Activated CD8-positive, alpha-beta memory T cell treated with anti-CD3 and anti-CD28 coated beads for 48 hours (primary cell): ENCODE measurements at places on chromosomes 3 and 15.

GRCh38 chr15:35445891-35446290, 100.1 kb downstream of the DPH6 start:
- no peak for DNase-seq

GRCh38 chr15:93203036-93203435, 114.0 kb upstream of the RGMA start:
- no peak for DNase-seq

- no peak for DNase-seq
These were observed 282.6 kb downstream of the VPS13C start for GRCh38 chr15:61777689-61778088.

DNA sequence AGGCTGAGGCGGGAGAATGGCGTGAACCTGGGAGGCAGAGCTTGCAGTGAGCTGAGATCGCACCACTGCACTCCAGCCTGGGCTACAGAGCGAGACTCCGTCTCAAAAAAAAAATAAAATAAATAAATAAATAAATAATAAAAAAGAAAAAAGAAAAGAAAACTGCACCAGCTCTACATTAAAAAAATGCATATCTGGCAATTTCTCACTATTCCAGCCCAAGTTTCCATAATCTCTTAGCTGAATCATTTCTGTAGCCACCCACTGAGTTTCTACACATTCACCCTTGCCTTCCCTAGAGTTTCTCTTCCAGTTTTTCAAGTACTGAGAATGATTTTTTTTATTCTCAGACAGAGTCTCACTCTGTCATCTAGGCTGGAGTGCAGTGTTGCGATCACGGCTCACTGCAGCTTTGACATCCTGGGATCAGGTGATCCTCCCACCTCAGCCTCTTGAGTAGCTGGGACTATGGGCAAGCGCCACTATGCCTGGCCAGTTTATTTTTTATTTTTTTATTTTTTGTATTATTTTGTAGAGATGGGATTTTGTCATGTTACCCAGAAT, 24.5 kb upstream of the SLC7A14 start:
- DNase-seq, result no peak

- no peak for DNase-seq
These were observed 40.3 kb downstream of the EDEM1 start for GRCh38 chr3:5227812-5228211.

DNA sequence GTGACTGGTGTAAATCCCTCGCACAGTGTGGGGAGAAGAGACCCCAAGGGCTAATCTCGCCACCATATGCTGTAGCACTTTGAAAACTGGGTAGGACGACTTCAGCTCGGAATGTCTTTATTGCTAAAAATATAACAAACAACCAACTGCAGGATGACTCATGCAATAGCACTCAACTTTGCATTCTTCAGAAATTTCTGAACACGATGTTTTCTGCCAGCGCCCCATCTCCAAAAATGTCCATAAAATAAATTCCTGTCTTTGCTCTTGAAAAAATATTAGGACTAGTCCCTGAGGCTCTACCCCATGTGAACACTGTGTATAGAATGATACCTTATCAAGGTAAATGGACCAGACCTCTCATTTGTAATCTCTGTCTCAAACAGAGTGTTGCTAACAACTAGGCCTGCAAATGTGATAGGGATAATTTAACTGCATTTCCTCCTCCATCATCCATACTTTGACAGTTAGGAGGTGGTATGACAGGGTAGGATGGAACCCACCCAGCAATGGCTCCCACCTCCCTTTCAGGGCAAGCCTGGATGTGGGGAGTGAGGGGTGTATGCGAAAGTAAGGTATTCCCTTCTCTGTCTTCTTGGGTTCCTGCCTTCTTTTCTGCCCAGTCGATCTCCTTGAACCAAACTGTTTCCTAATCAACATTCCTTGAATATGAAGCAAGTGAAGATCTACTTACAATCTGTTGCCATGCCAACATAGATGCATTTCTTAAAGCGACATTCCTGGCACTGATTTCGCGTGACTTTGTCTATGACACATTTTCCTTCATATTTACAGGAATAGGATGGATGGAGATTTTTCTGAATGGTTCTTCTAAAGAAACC, 201.1 kb downstream of the NR1D2 start:
- DNase-seq, result no peak

- DNase-seq, result no peak
These were observed 114.7 kb upstream of the ADAMTS9 start for GRCh38 chr3:64802460-64802859.

DNA sequence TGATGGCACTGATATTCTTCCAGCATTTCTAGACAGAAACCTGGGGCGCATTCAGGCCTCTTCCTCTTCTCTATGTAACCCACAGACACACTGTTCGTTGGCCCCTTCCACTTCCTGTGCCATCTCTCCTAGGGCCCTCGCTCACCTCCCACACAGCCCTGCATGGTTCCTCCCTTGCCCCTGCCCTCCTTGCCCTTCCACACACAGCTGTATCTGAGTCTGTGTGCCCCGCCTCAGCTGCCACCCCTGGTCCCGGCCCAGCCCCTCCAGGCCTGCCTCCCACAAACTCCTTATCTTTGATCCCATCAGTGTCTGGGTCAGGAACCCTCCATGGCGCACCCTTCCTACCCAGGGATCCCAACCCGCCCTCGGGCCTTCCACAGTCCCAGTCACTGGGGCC, 37.9 kb downstream of the RAB6B start:
- no peak for DNase-seq

DNA sequence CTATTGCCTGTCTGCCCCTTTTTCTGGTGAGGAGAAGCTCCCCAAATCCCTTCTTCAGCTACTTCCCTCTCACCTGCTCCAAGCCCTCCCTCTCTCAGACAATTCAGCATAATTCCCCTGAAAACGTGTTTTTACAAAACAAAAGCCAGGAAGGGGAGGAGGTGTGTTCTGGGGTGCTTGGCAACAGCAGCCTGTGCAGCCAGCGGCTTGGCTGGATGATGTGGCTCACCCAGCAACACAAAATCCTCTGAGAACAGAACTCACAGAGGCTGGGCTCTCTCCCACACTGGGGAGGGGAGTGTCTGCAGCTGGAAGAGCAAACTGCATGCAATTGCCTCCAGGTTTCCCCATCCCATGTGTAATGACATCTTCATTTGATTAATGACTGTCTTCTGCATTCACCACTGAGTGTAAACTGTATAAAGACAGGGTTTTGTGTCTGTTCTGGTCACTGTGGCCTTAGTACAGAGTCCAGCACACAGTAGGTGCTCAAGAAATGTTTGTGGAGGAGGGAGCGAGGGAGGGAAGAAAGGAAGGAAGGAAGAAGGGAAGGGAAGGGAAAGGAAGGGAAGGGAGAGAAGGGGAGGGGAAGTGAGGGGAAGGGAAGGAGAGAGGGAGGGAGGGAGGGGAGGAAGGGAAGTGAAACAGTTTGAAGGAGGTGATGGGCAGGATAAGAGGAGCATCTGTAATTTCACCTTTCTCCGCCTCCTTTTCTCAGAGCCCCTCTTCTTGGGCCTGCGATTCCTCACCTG, 70.1 kb upstream of the GLCE start:
- no peak for DNase-seq

GRCh38 chr3:158486200-158486599, 84.8 kb upstream of the MLF1 start:
- DNase-seq, result no peak

DNA sequence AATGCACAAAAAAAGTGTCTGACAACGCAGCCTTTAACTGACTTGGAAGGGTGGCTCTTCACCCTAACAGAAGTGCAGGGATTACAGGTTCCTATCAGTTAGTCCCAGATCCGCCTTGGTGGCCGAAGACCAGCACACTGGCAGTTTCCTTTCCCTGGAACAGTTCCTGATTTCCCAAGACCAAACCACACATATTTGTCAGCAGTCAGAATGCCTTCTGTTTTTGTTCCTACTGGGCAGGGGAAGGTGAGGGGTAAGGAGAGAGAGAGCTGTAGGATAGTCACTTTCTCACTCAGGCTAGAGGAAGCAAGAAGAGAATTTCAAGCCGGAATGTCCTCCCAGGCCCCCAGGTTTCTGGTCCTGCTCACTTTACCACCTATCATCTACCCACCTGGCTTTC, 9.2 kb downstream of the CXCR6 start:
- DNase-seq, result no peak

DNA sequence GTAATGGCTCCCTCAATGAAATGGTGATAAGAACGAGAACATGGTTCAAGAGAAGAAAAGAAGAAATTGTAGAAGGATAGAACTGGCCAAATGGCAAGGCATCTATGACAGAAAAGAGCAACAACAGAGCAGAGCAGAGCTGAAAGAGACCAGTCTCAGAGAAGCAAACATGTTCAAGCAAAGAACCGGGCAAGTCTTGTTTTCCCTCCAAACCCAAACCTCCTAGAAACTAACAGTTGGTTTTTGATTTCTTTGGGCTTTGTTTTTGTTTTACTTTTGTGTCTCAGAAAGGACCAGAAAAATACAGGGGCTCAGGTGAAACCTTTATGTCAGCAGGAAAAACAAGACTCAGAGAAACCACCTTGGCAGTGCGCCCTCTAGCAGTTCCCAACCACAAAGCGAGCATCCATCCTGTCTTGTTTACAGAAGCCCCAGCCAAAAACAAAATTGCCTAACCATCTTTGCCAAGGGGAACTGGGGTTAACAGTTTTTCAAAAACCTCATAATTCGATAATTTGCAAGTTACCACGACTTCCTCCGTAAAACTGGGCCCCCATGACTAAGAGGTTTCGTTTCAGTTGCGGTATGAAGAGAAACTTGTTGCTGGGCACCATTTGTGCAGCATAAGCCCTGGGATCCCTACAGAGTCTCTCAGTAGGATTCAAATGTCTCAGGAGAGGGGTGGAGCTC, 159.2 kb upstream of the SLC24A5 start:
- DNase-seq, result no peak

- peak; percentile 44 for DNase-seq
These were observed 31.9 kb upstream of the RAB6B start for GRCh38 chr3:133927540-133928066.

DNA sequence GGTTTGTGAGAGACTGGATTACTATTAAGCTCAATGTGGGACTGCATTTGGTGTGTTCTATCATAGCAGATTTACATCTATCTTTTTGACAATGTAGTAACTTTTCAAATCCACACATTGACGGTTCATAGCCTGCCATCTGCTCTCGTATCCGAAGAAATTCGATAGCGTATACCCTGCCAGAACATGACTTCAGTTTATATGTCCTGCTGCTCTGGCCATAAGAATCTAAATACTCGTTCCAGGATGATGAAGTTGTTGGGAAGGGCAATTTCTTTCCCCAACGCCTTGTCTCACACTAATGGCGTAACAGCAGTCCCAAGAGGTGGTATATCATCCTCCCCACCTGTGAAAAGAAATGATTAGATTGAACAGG, 180.0 kb downstream of the LSAMP start:
- DNase-seq, result no peak

DNA sequence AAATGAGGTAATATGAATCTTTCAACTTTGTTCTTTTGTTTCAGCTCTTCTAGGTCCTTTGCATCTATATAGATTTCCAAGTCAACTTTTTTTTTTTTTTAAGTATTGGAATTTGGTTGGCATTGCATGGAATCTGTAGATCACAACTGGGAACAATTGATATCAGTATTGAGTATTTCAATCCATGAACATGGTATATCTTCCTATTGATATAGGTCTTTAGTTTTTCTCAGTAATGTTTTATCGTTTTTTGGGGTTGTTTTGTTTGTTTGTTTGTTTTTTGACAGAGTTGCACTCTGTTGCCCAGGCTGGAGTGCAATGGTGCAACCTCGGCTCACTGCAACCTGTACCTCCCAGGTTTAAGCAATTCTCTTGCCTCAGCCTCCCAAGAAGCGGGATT, 137.2 kb downstream of the EEFSEC start:
- no peak for DNase-seq

DNA sequence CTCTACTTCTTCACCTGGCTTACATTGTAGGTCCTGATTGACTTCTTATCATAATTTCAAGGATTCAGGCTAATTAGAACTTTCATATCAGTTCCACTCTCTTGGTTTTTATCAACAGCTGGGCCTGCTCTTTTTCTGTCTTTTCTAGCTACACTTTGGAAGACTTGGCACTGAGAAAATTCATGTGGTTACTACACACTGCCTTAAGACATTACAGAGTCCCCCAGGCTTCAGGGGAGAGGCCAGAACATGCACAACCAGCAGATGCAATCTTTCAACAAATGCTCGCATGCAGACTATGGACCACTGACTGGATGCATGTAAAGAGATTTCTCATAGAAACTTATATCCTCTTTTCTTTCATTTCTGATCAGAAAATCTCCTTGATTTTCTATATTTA, 423.5 kb downstream of the TUSC7 start:
- no peak for DNase-seq

- no peak for DNase-seq
These were observed 13.4 kb downstream of the WDR48 start for GRCh38 chr3:39065197-39065596.

- no peak for DNase-seq
These were observed 50.3 kb downstream of the ABTB1 start for GRCh38 chr3:127723011-127723567.

DNA sequence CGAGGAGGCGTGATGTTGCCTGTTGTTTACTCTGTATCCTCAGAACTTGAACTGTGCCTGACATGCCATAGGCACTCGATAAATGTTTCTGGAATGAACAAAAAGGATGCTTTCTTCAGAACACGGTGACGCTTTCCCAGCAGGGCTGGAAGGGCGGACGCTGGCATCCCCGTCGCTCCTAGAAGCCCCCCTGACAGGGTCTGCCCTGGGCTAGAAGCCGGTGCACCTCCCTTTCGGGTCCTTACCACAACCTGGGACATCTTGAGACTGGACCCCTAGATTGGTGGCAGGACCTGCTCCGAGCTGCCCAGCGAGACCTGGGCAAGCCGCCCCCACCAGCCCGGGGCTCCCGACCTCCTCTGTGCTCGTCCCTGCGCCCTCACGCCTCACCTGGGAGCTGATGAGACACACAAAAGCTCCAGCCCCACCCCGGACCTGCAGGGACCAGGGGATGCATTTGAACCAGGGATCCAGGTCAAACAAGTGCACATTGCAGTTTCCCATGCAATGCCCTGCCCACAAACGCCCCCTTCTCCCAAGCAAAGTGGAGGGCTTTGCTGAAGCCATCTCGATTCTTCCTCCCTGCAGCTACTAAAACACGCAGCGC, 131.2 kb upstream of the MEF2A start:
- no peak for DNase-seq

DNA sequence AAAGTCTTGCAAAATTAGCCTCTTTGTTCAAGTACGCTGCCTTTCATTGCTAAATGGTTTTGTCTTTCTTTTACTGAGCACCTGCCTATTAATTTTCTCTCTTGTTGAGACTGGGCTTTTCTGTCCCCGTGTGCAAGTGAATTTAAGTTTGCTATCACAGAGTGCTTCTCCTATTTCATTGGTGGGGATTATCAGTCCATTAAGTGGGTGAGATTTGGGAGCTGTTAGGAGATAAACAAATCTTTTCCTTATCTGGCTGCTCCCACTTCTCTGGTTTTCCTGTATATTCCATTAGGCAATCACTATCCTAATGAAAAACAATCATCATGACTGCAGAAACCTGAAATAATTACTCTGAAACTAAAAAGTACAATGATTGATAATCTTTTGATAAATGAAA, 254.2 kb downstream of the NR1D2 start:
- no peak for DNase-seq
